ENCODE measurements at places on chromosomes 3 and 15.

DNA sequence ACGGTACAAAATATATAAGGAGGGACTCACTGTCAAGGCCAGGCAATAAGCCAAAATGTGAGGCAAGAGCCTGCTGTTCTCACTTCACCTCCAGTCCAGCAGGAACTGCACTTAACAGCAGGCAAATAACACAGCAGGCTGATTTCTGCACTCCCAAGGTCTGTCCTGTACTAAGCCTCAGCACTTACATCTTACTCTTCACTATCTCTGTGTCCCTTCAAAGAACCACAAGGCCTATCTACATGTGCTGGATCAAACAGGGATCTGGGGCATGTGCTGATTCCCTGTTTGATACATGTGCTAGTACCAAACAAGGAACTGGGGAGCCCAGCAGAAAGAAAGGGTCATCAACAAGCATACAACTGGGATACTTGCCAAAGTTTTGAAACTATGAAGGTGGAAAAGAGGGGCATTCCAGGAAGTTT lies 22.2 kb downstream of the UACA start:
- DNase-seq = no peak

- no peak for DNase-seq
Measured at GRCh38 chr3:37558580-37558979, 303.1 kb upstream of the CTDSPL start.

DNA sequence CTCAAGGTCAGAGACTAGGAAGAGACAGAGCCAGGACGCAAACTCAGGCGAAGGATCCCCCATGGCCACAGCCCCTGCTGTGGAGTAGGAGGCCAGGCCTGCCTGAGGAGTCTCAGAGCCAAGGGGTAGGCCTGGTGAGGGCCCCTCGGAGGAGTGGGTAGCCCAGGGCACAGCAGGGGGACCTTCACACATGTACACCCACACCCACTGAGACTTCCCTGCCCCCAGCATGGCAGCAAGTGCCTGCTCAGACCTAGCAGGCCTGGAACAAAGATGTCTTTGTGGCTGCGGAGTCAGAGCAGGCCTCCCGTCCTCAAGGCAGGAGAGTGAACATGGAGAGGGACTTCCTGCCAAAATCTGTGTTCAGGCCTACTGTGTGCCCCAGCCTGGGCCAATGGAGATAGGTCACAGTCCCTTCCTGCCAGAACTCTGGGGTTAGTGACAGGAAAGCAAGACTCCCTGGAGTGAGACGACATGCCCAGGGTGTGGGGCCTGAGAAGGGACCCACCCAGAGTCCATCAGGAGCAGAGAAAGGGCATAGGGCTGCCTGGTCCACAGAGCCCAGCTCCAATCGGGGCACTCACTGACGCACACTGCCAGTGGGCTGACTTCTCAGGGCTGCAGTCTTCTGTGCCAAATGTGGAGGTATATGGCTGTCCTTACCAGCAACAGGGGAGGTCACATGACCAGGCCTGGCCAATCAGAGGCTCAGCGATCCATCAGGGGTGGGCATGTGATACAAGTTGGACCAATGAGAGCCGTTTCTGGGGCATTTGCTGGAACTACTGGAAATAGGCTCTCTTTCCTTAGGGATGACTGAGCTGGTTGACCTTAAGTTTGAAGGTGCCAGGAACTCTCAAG lies 2.3 kb downstream of the GRIP2 start:
- no peak for DNase-seq

GRCh38 chr15:68910816-68911215 lies 19.5 kb upstream of the SPESP1 start:
- no peak for DNase-seq

- DNase-seq = no peak
Measured at GRCh38 chr15:63349621-63350020, 32.0 kb downstream of the CA12 start.

DNA sequence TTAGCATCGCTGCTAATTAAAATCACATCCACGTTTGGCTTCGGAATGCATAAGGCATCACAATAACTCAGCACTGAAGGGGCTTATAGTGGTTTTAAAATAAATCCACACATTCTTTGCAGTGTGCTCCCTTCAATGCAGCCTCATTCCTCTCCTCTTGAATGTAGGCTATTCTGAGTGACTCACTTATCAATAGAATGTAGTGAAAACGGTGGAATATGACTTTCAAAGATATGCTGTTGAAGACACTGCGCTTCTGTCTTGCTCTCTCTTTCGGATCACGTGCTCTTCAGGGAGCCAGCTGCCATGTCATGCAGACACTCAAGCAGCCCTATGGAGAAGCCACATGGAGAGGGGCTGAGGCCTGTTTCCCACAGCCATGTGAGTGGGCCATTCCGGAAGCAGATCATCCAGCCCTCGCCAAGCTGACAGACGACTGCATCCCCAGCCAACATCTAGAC lies 87.4 kb downstream of the CRYGS start:
- DNase-seq = no peak

- DNase-seq = no peak
Measured at GRCh38 chr3:101243285-101244211, 76.8 kb downstream of the IMPG2 start.

GRCh38 chr3:169237201-169237600 lies 426.3 kb downstream of the MECOM start:
- no peak for DNase-seq

GRCh38 chr3:141080431-141080830 lies 29.3 kb downstream of the SPSB4 start:
- no peak for DNase-seq

DNA sequence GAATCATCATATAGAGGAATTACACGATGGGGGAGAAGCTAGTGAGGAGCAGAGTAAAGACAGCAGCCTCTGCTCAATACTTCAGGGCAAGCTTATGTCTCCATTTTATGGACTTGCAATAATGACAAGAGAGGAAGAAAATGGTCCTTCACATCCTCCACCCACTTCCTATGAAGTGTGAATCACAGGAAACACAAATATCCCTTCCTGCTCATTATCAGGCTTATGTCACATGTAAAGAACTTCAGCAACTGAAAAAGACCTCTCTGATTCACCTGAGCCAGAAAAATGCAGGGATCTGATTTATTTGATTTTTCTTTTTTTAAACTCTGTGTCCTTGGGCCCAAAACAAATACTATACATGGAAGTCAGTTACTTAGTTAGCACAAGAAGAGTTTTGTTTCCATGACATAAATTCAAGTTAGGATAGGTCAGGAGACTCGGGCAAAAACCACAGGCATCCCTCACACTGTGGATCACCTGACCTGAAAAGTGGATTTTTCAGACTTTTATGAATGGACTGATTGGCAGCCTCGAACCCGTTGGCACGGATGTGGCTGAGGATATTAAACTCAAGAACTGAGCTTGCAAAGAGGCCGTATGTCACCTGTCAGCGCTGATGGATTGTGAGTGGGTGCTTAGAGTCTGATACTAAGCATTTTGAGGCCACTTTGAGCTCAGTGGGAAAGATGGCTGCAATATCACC lies 620.8 kb upstream of the MDFIC2 start:
- DNase-seq = no peak

GRCh38 chr15:100944986-100945385 lies 25.8 kb downstream of the LRRK1 start:
- DNase-seq = no peak

DNA sequence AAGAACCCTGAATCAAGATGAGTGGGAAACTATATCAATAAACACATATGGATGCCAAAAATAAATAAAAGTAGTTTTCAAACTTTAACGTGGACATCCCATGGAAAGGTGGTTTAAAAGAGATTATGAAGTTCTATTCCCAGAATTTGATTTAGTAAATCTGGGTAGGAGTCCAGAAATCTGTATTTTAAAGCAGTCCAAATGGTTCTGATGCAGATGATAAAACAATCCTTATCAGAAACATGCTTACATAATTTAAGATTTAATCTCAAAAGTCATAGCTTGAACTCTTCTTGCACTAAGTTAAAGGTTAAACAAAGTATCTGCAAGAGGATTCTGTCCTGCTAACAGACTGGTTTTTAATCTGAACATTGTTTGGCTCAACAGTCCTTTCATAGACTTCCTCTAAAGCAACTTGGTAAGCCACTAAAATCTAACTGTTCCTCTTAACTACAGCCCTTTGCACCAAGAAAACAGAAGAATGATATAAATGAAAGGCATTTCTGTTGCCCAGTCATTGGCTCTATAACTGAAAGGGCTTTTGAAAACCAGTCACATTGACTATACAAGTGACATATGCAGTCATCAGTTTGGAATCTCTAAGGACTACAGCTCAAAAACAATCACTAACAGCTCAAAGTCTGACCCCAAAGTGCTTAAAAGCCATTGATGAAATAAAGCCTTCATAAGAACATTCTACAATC lies 23.4 kb upstream of the MAP4 start:
- no peak for DNase-seq

- no peak for DNase-seq
Measured at GRCh38 chr3:141335531-141336061, 32.7 kb upstream of the ZBTB38 start.

- DNase-seq = no peak
Measured at GRCh38 chr15:65363766-65364165, 14.0 kb downstream of the IGDCC3 start.

DNA sequence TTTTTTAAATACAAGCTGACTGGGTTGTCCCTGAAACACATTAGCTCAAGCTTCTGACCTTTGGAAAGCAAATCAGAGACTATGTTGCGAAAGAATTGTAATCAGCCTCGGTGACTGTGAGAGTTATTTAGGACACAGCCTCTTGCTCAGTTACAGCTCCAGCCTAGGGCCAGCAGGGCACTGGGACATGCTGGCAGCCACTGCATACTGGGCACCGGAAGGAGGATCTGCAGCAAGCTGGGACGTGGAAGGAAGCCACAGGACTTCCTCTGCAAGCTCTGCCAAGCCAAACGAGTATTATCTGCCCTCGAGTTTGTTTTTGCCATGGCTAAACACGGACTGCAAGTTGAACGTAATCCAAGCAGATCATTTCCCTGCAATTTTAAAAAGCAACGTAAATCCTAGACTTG lies 24.4 kb upstream of the COPG1 start:
- no peak for DNase-seq
